ENCODE measurements at places on chromosomes 12 and 14.

GRCh38 chr12:48379794-48380193, 29.1 kb upstream of the ZNF641 start:
- no peak for DNase-seq

GRCh38 chr14:64400829-64401459, 12.8 kb downstream of the MTHFD1 start:
- DNase-seq = no peak

DNA sequence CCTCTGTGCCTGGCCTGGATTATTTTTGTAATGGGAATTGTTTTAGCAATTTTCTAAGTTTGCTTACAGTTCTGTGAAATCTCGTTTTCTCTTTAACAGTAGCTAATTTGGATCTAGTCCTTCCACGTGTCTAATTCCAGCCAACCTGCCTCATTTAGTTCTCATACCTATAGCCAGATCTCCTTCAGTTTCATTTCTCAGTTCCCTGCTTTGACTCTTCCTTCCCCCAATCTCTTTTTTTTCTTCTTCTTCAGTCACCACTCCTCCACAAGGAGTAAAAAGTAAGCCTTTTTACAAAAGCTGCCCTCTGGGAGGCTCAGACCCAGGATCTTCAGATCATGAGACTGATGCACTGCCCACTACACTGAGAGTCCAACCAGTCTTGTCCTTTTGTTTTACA, 1.4 kb downstream of the THTPA start:
- DNase-seq = no peak

- DNase-seq = no peak
Measured at GRCh38 chr14:56891226-56891625, 80.9 kb upstream of the OTX2 start.

GRCh38 chr12:5864972-5865371, 80.1 kb downstream of the ANO2 start:
- no peak for DNase-seq

DNA sequence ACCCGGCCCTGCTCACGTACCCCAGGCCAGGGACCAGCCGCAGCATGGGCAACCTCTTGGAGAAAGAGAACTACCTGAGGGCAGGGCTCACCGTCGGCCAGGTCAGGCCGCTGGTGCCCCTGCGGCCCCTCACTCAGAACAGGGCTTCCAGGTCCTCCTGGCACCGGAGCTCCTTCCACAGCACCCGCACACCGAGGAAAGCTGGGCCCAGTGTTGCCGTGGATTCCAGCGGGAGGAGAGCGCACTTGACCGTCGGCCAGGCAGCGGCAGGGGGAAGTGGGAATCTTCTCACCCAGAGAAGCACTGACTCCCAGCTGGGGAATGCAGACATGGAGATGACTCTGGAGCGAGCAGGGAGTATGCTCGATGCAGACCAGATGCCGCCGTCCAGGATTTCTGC, 7.9 kb upstream of the VAMP1 start:
- no peak for DNase-seq

DNA sequence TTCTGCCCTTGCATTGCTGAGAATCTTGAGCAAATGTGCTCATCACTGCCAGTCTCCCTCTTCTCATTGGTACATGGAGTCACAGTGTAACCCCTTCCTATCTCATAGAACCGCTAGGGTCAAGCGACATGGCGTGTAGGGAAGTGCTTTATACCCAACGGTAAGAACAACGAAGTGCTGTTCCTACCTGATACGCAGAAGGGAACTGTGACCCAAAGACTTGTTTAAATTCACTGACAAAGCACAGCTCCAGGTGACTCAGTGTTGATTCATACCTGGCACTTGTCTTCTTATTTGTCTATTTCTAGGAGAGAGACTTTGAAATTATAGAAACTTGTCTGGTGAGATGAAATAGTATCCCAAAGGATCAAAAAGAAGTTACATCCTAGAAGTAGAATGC, 53.7 kb downstream of the FBXL14 start:
- no peak for DNase-seq

DNA sequence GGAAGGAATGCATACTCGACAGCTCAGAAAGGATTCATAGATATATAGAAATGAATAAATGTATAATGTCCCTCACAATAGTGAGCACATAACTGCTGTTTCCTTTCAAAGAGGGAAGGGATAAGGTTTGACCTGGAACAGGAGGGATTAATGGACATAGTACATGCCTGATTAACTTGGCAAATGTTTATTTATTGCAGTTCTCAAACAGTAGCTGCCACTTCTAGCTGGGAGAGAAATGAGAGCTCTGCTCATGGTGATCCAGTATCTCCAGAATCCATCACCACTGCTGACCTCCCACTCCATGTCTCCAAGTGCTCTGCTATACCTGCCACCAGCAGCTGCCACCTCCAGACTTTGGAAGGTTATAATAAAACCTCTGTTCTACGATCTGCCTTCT, 108.1 kb downstream of the LRIG3 start:
- DNase-seq = no peak

GRCh38 chr12:115335594-115335993, 651.6 kb upstream of the TBX3 start:
- DNase-seq = no peak

DNA sequence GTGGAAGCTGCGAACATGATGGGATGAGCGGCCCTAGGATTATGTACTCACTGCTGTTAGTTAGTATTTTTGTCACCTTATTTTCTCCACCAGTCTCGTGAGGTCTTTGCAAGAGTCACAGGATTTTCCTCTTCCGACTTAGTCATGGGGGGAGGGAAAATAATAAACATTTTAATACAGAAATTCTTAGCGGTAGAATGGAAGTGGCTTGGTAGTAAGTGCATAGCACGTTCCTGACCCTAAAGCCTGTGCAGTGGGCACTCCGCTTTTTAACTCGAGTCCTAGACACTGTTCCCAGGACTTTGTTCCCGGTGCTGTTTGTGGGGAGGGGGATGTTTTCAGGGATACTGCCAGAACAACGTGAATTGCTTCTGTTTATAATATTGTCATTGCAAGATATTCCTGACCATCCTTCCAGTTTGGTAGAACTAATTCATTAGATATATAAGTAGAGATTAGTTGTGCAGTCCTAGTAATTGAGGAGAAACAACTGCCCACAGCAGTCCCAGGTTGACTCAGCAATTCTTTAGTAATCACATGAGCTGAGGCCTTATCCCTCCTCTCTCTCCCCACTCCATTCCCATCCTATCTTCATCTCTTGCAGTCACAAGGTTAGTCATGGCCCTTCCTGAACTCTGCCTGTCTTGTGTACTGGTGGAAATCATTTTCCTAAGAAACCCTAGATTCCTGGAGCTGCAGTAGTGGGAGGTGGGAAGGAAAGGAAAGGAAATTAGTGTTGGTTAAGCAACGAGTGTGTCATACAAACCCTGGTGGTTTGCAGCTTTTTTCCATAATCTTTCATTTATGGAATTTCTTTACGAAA, 799 bp downstream of the SLC38A6 start:
- DNase-seq = peak; percentile 77

DNA sequence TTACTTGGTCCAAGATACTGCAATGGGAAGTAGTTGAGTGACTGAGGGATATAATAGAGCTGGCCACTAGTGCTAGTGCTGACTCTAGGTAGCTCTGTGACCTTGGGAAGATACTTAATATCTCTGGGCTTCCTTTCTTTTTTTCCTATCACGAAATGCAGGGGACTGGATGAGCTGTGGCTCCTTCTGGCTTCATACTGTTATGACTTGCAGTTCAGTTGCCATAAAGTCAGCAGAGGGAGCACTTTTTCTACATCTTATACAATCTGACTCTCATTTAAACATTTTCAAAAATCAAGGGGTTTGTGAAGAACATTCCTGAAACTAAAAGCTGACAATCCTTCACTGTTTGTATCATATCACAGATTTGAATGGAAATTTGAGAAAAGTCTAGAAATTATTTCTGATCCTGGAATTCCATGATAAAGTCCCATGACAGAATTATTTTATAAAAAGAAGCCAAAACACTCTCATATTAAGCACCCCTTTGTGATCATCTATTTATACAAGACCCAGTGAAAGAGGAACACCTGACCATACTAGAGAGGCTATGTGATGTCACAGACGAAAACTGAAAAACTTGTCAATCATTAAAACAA, 5.3 kb downstream of the BHLHE41 start:
- DNase-seq = peak; percentile 62

GRCh38 chr14:32224737-32225377, 21.8 kb upstream of the RNU6-8 start:
- DNase-seq = peak; percentile 42

GRCh38 chr12:21428241-21428640, 9.2 kb upstream of the PYROXD1 start:
- DNase-seq = peak; percentile 48

DNA sequence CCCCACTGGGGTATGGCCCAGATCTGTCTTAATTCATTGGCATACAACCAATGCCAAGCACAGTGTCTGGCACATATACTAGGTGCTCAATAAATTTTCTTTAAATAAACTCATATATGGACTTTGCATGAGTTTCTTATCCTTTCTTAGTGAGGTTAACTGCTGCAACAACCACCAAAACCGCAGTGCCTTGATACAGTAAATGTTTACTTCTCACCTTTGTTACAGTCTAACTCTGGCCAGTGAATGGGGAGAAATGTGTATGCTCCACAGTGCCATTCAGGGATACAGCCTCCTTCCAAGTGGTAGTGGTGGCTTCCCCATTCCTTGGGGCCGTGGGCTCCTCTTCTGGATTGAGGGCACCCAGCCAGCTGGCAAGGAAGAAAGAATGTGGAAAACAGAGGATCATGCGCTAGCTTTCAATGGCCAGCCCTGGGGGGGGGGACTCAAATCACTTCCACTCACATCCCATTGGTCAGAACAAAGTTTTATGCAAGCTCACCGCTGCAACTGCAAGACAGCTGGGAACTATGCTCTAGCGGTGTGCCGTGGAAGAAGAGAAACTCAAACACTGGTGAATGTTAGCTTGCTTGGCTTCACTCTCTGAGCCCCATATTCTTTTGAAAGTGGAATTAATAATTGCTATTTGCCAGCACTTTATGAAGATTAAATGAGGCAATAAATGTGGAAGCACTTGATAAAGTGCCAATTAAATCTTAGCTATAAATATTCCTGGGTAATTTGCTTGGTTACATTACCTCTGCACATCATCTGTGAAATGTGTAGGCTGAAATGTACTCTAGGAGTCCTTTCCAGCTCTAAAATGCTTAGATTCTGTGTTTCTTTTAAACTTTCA, 51.0 kb upstream of the SOCS2 start:
- DNase-seq = no peak

DNA sequence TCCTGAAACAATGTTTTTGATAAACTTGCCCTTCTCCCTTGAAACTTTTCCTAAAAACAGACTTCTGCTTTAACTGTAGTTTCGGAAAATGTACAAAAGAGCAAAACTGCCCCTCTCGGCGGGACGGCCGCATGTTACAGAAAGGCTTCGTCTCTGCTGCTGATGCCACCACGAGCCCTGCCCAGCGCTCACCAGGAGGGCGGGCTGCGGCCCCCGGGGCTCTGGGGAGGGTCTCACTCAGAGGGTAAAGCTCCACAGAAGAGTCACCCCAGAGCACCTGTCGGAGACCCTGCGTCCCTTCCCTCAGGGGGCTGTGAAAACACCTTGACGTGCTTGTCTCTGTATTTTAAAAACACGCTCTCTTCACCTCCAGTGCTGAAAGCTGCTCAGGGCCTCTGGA, 12.5 kb upstream of the GOLGA3 start:
- DNase-seq = no peak
